Glutamatergic neuron (in vitro differentiated cells): ENCODE measurements at places on chromosomes 2 and 18. TPM values are rescaled to one million over a fixed set of nuclear protein-coding genes. Genes with fewer than 3 reads are reported as not detected.

MRPL53 gene
- 63.9 TPM for total RNA-seq

- no peak for DNase-seq
- H3K27ac ChIP-seq = no peak overlapping the region
- no peaks in the 10 kb centered on the region for H3K36me3 ChIP-seq
- H3K27me3 ChIP-seq = no peaks in the 10 kb centered on the region
- H3K4me3 ChIP-seq = no peak overlapping the region
Observed at GRCh38 chr18:65017372-65017760, 733.4 kb upstream of the CDH7 start.

DNA sequence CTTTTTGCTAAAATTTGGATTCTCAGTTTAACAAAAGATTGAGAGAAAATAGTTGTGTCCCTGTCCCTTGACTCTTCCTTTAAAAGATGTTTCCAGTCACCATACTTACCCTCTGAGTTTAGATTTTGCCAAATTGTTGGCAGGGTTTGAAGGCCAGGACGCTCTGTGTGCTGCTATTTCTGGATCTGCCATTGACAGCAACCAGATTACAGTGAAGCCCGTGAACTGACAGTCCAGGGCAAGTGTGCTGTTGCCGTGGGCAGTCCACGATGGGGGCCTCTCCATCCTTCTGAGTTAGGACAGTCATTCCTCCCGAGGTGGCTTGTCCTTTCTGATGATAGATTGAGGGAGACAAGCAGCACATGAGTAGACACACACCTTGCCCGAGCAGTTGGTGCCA, 89.9 kb downstream of the PTPRM start:
- H3K36me3 ChIP-seq = no peaks in the 10 kb centered on the region
- H3K4me3 ChIP-seq = no peak overlapping the region
- H3K27ac ChIP-seq = no peak overlapping the region
- no peaks in the 10 kb centered on the region for H3K27me3 ChIP-seq
- no peaks in the 10 kb centered on the region for H3K4me1 ChIP-seq
- no peak for DNase-seq

DNA sequence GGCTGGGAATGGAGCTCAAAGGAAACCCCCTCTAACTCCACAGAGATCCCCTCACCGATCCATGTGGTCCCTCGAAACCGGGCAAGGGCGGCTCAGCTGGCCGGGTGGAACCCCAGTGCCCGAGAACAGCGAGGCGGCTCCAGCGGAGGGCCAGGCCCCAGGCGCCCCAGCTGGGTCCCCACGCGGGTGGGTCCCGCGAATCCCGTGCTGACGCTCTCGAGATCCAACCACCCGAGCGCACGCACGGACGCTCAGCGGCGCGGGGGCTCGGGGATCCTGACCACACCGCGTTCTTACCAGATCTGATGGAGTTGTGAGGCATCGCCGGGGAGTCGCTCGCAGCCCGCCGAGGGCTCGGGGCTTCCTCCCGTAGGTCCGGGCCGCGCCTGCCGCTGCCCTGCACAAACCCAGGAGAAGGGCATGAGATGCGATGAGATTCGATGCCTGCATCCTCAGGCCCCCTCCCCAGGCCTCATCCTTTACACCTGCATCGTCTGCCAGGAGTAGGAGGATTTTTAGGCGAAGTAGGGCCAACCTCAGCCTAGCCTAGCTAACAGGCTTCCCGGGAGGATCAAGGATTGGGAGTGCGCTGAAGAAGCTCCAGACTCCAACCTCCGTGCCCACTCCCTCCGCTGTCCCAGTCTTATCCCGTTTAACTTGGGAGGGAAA, 514 bp downstream of the PAX8 start:
- H3K36me3 ChIP-seq = no peaks in the 10 kb centered on the region
- H3K4me3 ChIP-seq = no peak overlapping the region
- DNase-seq = no peak
- no peak overlapping the region for H3K27ac ChIP-seq
- H3K27me3 ChIP-seq = peaks cover 25% of the 10 kb centered on the region
